Left hindlimb (tissue), 1 donor: ENCODE measurements at places on chromosomes 7 and 10.

DNA sequence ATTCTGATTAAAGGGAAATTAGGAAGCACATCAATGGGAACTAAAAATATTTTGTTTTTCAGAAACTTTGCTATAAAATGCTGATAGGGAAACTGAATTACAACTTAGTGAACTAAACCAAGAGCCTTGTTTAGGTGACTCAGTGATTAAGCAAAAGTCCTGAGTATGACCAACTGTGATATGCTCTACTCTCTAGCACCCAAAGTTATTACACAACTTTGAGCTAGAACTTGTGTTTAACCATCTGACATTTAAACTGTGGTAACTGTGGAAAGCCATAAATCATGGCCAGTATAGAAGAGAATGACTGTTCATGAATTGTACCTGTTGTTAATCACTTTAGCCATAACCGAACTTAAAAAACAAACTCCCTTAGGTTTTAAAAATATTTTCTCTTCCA, 127.4 kb downstream of the ZNF365 start:
- no peak for DNase-seq

- DNase-seq: no peak
Observed at GRCh38 chr7:151003572-151003971, 12.8 kb downstream of the NOS3 start.

- no peak for DNase-seq
Observed at GRCh38 chr7:92730808-92731207, 105.6 kb downstream of the CDK6 start.

DNA sequence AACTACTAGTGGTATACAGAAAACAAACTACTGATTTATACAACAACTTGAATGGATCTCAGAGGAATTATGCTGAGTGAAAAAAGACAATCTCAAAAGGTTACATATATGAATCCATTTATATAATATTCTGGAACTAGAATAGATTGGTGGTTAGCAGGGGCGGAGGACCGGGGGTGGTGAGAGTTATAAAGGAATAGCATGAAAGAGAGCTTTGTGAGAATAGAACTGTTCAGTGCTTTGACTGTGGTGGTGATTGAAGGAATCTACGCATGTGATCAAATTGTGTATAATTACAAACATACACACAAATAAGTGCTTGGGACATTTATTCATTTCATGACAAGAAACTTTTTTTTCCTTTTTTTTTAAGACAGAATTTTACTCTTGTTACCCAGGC, 19.6 kb downstream of the RAB19 start:
- no peak for DNase-seq

- DNase-seq: no peak
Observed at GRCh38 chr10:113336549-113337130, 216.2 kb upstream of the HABP2 start.

DNA sequence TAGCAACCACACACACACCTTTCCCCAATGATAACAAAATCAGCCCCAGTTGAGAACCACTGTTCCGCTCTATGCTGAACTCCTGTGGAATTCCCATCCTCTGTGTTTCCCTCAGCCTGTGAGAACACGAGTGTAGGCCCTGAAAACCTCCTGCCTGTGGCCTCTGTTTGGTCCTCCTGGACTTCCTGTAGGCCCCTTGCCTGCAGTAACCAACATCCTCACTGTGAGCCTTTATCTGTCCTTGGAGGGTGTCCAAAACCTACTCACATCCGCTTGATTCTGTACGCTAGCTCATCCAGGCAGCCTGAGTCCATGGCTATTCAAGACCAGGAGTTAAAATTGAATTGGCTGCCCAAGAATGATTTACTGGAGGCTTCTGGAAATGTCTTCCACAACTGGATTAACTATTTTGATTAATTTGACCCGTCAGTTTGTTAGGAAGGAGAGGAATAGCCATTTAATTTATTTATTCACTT, 149.8 kb downstream of the AKR1D1 start:
- DNase-seq: peak; percentile 31

DNA sequence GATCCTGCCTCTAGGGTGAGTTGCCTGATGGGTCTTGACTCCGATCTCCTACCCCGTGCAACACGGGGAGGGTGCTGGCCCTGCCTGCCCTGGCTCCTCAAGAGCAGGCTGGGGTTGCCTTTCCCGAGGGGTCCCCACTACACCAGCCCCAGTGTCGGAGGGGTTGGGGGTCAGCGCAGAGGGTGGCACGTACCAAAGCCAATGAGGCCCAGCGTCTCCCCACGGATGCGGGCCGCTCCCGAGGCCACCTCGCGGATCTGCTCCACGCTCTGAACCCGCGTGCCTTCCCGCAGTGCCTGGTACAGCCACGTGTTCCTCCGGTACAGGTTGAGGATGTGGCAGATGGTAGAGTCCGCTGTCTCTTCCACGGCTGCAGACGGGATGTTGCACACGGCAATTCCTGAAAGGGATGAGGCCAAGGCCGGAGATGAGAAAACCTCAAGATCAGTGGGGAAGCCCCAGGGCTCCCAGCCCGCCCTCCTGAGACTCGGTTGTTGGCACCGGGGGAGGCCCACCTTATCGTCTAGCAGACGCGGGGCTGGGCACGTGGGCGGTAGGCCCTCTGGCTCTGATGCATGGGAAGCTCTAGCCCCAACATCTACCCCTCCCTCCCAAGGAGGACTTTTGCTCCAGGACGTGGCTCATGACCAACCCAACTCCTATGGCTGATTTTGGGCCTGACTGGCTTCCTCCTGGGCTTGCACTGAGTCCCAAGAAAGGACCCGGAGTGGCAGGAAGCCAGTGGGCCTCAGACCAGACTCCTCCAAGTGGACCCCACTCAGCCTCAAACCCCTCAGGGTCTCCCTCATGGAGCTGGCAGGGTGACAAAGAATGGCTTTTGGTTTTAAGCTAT, 56.1 kb downstream of the ZRANB1 start:
- peak; percentile 71 for DNase-seq

- DNase-seq: peak; percentile 74
Observed at GRCh38 chr7:129262324-129262723, 37.5 kb downstream of the AHCYL2 start.

DNA sequence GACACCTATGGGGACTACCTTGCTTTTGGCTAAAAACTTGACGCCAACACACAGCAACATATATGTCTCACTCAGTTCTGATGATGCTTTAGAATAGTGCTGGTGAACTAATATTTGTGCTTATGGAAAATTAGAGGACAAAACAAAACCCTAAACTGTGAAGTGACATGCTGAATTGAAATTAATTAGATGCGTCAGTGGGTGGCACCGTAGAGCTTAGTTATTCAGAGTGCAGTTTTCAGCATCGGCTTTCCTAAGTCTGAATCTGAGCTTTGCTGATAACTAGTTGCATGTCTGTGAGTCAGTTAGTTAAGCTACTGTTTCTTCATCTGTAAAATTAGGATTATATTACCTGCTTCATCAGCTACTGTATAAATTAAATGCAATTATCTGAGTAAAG, 245.0 kb upstream of the SORCS1 start:
- DNase-seq: no peak

- DNase-seq: no peak
Observed at GRCh38 chr7:80498481-80499349, 13.1 kb downstream of the GNAT3 start.

GRCh38 chr7:81005254-81005653, 86.4 kb upstream of the SEMA3C start:
- DNase-seq: peak; percentile 63

GRCh38 chr7:155190688-155191087, 107.0 kb upstream of the INSIG1 start:
- no peak for DNase-seq

GRCh38 chr10:27743012-27743876, 2.4 kb downstream of the MKX start:
- peak; percentile 60 for DNase-seq

GRCh38 chr10:128487517-128487916, 361.3 kb upstream of the MKI67 start:
- DNase-seq: no peak

DNA sequence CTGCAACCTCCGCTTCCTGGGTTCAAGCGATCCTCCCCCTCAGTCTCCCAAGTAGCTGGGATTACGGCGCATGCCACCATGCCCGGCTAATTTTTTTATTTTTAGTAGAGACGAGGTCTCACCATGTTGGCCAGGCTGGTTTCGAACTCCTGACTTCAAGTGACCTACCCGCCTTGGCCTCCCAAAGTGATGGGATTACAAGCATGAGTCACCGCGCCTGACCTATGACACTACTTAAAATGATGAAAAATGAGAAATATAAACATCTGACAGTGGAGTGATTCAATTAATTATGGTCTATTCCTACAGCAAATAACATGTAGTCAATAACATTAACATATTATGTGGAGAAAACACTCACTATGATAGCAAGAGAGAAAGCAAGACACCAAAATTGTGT, 2.2 kb downstream of the BRAT1 start:
- no peak for DNase-seq

- DNase-seq: no peak
Observed at GRCh38 chr7:3575753-3576531, 274.9 kb downstream of the SDK1 start.

GRCh38 chr7:16564909-16565426, 38.3 kb downstream of the LRRC72 start:
- no peak for DNase-seq

- DNase-seq: no peak
Observed at GRCh38 chr7:154781369-154782303, 221.3 kb downstream of the PAXIP1 start.

GRCh38 chr7:156559001-156559400, 81.6 kb upstream of the RNF32 start:
- no peak for DNase-seq

DNA sequence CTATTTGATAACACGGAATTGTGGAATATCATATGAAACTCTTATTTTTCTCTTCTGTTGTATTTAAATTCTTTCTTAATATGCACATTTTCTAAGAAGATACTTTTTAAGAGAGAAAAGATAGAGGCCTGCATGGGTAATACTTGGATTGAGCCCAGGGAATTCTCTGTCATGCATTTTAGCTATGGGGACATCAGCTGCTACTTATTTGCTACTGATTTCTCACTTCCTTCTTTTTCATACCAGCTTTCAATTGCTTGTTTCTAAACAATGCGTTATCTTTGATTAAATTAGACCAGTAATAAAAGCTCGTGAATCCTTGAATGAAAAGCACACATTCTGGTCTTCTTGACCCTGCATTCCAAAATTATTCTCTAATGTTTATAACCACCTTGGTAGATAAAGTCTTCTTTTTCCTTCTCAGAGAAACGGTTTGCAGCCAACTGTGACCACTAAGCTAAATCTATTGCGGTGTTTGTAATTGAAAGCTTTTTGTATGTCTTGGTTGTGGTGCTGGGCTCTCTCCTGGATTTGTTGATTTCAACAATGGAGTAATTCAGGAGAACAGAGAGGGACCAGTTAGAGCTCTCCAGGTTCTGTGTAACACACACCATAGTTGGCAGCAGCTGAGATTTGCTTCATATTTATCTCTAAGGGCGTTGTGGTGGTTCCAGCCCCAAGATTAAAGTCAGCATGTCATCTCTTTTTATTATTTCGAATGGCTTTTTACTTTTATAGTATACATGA, 139.3 kb downstream of the PPP1R9A start:
- DNase-seq: no peak

GRCh38 chr7:128963327-128963757, 25.6 kb downstream of the IRF5 start:
- no peak for DNase-seq

GRCh38 chr7:134428942-134429341, 30.0 kb downstream of the AKR1B1 start:
- DNase-seq: no peak

DNA sequence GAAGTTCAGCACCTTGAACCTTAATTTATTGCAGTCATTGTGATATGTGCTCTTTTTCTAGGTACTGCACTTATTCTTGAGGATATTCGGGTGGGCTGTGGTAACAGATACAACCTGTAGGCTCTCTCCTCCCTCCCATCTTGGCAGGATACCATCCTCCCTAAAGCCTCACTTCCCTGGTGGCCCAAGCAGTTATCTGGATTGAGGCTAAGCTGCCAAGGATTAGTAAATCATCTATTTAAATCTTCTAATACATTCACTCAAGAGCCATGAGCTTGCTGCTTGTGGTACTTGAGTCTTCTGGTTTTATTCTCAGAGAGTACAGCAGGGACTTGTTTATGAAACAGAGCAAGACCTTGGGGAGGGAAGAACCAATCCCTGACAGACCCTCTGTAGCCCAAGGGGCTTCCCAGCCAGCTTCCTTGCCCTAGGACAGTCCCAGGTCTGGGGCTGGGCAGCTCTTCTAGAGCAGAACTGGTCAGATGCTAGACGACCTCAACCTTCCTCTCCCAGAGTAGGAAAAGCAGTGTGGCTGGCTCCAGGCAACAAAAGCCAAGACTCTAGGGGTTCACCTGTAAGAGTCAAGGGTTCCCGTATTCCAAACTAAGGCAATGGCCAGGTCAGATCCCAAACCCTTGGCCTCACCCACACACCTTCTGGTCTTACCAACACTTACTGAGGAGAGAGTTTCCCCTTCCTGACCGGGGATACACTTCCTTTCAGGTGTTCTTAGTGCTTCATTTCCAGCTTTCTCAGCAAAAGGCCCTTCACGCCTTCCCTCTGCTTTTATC, 21.3 kb downstream of the WNT8B start:
- DNase-seq: no peak

DNA sequence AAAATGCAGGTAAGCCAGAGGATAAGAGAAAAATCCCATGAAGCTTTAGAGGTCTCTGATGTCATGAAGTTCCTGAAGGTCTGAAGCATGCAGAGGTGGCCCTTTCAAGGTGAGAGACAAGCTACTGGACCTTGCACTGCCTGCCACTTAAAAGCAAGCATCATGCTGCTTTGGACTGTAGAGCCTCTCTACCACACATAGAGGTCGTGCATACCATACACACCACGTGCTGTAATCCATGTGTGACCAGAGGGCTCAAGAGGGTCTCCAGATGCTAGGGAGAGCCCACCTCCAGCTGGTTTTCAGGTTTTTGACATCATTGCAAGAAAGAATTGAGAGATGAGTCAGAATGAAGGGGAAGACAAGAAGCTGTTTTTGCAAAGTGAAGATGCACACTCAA, 436.4 kb downstream of the TCERG1L start:
- no peak for DNase-seq

GRCh38 chr10:122285506-122286444, 14.7 kb downstream of the BTBD16 start:
- no peak for DNase-seq

GRCh38 chr7:90771281-90771680, 175.2 kb downstream of the CDK14 start:
- DNase-seq: no peak

- no peak for DNase-seq
Observed at GRCh38 chr7:44375926-44376342, 50.5 kb upstream of the CAMK2B start.

GRCh38 chr10:36097696-36098095, 455.6 kb upstream of the FZD8 start:
- DNase-seq: no peak

DNA sequence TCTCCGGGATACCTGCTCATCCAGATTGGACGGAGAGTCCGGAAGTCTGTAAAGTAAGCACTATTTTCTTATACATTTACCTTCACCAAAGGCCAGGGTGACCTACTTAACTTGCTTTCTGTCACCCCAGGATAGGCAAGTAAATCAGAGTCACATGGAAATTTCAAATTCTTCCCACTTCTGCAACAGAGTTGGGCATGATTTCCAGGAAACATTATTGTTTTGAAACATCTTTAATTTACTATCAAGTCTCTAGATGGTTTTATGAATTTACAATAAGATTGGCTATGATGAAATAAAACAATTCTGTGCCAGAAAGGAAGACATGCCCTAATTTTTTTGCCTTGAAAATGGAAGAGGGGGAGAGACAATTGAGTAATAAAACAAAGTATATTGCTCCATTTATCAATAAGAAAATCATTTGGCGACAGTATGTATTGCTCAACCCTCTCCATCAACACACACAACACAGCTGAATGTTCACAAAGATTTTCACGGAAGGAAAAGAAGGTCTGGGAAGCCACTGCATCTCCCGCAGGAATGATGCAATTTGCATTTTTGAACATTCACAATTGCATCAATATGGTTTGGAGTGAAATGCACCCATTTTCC, 702.8 kb downstream of the PARD3 start:
- DNase-seq: no peak
